A172 (cell line): ENCODE measurements at places on chromosomes 16 and 17. TPM values are rescaled to one million over a fixed set of nuclear protein-coding genes. Genes with fewer than 3 reads are reported as not detected.

The CA5A gene
- total RNA-seq: not detected in 2 replicates

The SNF8 gene
- total RNA-seq: 157 and 175 TPM in 2 replicates

The RHBDF1 gene
- 39.3 and 43.7 TPM in 2 replicates for total RNA-seq

The C16orf89 gene
- not detected in 2 replicates for total RNA-seq

The TP53TG3B gene
- not detected in 2 replicates for total RNA-seq

The EPOP gene
- 3.0 and 3.7 TPM in 2 replicates for total RNA-seq

The TMIGD1 gene
- total RNA-seq: not detected in 2 replicates

The DPEP3 gene
- not detected in 2 replicates for total RNA-seq

The FLYWCH1 gene
- 41.3 and 41.6 TPM in 2 replicates for total RNA-seq

The PLLP gene
- total RNA-seq: 0.55 TPM in 1 of 2 replicates, not detected in the other

The MILR1 gene
- total RNA-seq: 1.4 and 6.6 TPM in 2 replicates
